ENCODE measurements at places on chromosomes 1 and 21.

GRCh38 chr1:87805666-87806378 is 477.1 kb downstream of the LMO4 start:
- no peak for DNase-seq

GRCh38 chr1:99004861-99005442 is at the start of gene PLPPR5:
TSS of gene PLPPR5 (minus strand) at chr1:99004861. CDS start at chr1:99004671, 190 bp downstream.
- DNase-seq: no peak

DNA sequence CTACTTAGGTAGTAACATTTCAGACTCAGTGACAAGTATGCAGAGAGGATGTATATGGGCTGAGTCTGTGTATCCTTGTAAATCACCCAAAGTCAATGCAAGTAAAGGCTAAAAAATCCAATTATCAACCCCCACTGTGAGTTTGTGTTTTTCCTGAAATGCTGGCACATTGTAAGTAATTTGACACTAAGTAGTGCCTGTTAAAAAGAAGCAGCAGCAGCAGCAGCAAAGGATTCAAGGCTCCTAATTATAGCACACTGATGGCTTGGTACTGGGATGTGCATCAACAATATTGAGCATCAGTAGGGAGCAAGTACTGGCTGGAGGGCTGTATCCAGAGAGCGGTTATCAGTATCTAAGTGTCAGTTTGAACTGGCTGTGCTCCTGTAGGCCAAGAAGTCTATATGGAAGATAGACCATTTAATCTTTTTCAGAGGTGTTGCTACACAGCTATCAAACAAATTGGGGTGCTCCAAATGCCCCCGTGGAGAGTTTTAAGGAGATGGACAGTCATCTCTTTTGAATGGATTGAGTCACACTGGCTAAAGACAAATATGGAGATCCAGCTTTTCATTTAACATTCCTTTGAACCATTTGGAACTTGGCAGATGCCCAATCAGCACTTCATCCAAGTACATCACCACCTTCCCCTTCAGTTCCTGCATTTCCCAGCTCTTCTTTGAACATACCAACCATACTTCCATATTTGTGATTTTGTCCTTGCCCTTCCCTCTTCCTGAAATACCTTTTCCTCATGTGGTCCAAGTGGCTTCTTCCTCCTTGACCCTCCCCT is 241.2 kb upstream of the ST6GALNAC5 start:
- DNase-seq: no peak

- no peak for DNase-seq
Measured at GRCh38 chr21:28904961-28905435, 87.7 kb downstream of the LTN1 start.

- DNase-seq: no peak
Measured at GRCh38 chr1:59903141-59903754, 23.3 kb downstream of the CYP2J2 start.

DNA sequence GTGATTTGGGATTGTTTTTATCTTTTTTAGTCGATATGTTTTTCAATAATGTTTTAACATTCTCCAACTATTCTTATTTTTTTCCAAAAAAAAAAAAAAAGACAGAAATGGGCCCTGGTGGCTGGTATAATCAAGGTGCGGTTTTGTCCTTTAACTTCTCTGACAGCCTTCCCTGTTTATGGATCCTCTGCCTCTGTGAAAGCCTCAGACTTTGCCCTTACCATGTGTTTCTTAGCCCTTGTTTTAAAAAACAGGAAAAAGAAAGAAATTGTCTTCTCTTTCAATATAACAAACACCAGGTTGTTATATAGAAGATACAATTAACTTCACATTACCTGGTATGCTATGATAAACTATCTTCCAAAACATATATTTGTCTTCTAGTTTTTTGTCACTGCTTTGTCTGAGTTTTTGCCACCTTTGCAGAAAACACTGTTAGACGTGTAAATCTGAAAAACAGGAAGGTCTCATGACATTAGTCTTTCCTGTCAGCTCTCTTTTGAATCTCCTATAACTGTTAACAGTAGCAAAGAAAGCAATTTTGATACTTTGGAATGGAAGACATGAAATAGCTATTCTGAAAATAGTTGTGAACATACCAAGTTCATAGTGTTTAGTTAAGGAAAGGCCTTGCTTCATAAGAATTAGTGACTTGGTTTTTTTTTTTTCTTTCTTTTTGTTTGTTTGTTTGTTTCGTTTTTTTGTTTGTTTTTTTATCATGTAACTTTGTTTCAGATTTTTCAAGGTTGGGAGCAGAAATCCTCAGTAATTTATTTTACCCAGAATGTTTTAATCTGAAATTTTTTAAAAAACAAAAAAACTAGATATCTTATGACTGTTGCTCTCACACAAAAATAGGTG is 31.7 kb upstream of the CACYBP start:
- no peak for DNase-seq

- DNase-seq: no peak
Measured at GRCh38 chr1:38076038-38076437, 29.4 kb upstream of the POU3F1 start.

DNA sequence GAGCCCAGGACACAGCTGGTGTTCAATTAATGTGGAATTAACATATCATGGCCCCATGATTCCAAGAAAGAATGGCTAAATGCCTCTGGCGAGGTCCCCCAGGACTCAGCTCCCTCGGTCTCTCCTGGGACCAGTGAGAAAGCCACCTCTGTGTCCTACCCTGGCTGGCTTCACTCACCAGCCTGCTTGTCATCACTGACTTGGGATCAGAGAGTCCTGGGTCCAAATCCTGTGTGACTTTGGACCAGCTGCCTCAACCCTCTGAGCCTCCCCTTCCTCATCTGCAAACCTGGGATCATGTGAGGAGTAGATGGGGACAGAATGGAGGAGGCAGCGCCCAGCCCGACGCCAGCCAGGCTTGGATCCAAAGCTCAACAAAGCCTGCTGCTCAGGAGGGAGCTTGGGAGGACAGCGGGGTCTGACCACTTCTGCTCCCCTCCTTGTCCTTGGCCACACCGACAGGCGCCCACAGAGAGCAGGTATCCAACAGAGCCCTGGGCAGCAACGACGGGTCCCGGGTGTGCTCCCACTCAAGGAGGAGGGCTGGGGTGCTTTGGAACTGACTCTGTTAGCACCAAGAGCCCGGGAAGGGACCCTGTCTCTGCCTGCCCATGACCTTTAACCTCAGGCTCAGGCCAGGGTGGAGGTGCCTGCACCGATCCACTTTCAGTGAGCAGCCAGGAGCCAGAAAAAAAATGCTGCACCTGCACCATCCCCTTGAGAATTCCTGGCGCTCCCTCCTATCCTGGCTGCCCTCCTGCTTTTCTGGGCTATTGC is 3.2 kb downstream of the SH2D5 start:
- peak; percentile 47 for DNase-seq

DNA sequence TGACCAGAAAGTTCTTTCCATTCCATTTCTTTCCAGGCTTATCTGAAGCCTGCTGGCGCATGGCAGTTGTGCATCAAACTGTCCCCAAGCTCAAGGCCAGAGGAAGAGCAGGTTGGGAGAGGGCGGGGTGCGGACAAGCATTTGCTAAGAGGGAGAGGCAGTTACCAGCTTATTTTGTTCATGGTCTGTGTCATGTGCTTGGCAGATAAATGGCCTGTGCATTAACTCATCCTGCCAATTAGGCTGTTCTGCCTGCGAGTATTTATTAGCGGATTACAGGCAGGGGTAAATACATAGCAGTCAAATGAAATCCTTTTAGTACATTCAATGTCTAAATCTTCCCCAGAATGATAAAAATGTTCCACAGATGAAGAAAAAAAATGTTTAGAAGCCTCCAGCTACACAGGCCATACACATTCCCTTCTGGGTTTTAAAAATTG is 48.9 kb upstream of the B3GALNT2 start:
- DNase-seq: no peak

Measured in sciatic nerve (tissue), 2 donors.